ENCODE measurements at places on chromosomes 1 and 21.

DNA sequence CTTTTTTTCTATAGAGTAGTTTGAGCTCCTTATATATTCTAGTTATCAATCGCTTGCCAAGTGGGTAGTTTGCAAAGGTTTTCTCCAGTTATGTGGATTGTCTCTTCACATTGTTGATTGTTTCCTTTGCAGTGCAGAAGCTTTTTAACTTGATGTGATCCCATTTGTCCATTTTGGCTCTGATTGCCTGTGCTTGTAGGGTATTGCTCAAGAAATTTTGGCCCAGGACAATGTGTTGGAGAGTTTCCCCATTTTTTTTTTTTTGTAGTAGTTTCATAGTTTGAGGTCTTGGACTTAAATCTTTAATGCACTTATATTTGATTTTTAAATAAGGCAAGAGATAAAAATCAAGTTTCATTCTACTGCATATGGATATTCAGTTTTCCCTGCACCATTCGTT, 774.8 kb upstream of the ADAMTS5 start:
- DNase-seq = no peak

- no peak for DNase-seq
These were observed 1.0 kb upstream of the KCNC4 start for GRCh38 chr1:110208916-110209645.

- no peak for DNase-seq
These were observed 19.3 kb downstream of the PTPN14 start for GRCh38 chr1:214532070-214532469.

- no peak for DNase-seq
These were observed 21.6 kb upstream of the PLEKHM2 start for GRCh38 chr1:15662477-15662876.

Data from eye (tissue), 1 donor.